ENCODE measurements at places on chromosomes 1 and 21.

- DNase-seq, result no peak
These were observed 25.5 kb downstream of the RGS18 start for GRCh38 chr1:192183788-192184187.

GRCh38 chr21:37987668-37988067 lies 71.4 kb upstream of the KCNJ6 start:
- DNase-seq, result no peak

GRCh38 chr1:46492871-46493270 lies 3.2 kb downstream of the DMBX1 start:
- no peak for DNase-seq

DNA sequence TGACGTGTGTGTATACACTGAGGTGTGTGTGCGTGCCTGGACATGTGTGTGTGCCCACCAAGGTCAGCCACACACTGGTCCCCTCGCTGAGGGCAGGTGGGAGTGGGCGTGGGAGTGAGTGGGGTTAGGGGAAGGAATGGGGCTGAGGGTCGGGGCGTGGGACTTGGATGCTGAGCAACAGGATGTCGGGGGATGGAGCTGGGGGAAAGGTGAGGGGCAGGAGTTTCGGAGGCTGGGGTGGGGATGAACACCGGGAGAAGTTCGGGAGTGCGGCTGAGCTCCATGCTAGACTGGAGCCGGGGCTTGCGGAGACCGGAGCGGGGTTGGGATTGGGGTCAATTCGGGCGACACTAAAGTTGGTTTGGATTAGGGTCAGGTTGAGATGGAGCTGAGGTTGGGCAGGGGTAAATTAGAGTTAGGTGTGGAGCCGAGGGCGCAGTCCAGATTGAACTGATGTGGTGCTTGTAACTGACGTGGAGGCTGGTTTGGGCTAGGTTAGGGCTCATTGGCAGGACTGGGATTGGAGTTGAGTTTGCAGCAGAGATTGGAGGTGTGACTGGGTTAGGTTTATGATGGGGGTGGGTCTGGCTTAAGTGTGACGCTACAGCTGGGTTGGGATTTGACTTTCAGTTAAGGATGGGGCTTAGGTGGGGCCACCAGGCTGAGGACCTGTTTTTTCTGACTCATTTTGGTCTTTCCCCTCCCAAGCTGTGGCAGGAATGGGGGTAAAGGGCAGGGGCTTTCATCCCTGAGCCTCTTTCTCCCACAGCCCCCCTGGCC lies 3.3 kb upstream of the GUCA2A start:
- no peak for DNase-seq

DNA sequence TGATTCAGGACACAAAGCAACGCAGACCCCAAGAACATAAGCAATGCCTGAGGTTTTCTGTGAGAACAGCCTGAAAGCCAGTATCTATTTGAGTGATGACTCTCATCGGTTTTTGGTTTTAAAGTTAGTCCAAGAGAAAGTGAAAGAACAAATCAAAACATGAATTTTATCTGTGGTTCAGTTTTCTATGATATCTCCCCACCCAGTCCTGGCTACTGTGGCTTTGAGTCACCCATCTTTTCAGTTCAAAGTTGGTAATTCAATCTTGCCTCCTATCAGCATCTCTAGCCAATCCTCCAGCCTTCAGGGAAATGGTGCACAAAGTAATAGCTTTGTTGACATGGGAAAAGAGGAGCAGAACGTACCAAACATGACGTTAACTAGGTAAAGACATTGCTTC lies 40.5 kb upstream of the KRTAP19-8 start:
- peak; percentile 24 for DNase-seq

DNA sequence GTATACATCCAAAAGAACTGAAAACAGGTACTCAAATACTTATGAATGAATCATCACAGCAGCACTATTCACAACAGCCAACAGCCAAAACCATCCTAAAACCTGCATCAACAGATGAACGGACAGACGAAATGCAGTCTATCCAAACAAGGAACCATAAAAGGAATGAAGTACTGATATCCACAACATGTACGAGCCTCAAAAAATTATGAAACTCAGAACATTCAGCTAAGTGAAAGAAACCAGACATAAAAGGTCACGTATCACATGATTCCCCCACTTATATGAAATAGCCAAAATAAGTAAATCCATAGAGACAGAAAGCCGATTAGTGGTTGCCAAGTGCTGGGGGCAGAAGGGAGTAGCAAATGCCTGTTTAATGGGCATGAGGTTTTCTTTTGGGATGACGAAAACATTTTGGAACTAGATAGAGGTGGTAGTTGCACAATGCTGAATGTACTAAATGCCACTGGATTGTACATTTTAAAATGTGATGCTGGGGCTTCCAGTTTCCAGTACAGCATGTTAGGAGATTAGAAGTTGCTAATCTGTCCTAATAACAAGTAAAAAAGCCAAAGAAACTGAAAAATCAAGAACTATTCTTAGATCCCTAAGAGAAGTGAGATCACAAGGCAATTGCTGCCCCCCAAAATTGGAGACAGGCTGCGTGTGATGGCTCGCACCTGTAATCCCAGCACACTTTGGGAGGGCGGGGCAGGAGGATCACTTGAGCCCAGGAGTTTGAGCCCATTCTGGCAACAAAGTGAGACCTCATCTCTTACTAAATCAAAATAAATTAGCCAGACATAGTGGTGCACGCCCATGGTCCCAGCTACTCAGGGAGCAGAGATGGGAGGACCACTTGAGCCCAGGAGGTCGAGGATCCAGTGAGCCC lies 25.3 kb downstream of the CLSTN1 start:
- no peak for DNase-seq

DNA sequence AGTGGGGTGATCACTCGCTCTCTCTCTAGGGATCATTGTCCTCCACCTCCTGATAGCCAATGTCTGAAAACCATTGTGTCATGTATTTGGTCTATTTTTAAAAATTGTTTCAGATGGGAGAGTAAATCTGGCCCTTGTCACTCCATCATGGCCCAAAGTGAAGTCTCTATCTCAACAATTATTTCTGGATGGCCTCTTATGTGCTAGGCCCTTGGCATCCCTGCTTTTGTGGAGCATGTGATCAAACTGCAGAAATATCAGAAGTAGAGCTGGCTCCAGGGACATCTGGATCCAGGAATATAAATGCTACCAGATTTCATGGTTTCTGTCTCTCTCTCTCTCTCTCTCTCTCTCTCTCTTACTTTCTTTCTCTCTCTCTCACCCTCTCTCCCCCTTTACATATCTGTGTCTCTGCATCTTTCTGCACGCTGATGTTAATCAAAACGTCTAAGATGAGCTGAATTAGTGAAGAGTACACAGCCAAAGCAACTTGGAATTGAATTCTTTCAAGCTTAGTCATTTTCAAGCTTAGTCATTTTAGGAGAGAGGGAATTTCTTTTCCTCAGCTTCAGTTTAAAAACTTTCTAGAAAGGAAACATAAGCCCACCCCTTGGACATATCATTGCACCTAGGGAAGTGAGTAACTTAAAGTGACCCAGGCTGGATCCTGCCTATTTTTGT lies 47.4 kb upstream of the DOCK7 start:
- no peak for DNase-seq

- peak; percentile 6 for DNase-seq
These were observed 55.0 kb downstream of the WNT9A start for GRCh38 chr1:227892489-227893299.

GRCh38 chr1:113904293-113904673 lies 316 bp downstream of the AP4B1 start:
- DNase-seq, result no peak

DNA sequence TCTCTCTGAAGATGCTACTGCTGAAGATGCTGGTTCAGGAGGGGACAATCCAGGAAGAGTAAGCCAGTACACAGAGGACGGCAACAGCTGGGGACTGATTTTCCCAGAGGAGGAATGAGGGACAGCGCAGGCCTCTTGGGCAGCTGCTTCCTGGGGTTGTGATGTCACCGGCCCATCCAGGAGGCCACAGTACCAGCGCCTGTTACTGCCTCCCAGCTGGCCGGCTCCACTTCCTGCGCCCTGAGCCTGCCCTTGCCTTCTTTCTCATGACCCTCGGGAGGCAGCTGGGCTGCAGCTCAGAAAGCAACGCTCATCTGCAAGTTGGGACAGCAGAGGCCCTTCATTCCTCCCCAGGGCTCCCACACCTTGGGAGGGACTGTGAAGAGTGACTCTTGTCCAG lies 21.9 kb upstream of the ID3 start:
- DNase-seq, result no peak

GRCh38 chr1:43936431-43937151 lies 3.0 kb downstream of the ARTN start:
- peak; percentile 25 for DNase-seq

DNA sequence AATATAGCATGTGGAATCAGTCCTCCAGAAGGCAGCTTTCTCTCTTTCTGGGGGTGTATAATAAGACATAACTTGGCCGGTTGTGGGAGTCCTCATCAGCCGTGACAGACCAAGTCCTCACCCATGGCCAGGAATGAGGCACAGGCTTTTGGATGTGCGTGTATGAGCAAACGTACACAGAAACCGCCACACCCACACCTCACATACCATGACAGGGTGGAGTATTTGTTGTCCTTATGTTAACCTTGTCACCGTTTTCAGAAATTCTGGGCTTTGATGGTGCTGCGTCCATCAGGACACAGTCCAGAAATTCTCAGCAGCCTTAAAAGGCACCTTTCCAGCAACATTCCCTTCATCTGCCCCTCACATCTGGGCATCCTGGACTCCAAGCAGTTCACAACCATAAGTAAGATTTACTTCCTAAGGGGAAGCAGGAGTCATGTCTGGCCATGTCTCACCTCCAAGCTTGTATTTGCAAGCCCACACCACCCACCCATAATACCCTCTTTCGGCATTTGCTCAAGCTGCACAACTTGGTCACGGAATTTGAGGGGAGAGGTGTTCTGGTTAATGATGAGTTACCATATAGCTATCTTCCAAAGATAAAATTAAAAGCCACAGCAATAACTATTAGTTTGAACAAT lies 12.4 kb downstream of the C1orf116 start:
- no peak for DNase-seq

GRCh38 chr1:18907021-18907916 lies 4.9 kb upstream of the ALDH4A1 start:
- peak; percentile 64 for DNase-seq

DNA sequence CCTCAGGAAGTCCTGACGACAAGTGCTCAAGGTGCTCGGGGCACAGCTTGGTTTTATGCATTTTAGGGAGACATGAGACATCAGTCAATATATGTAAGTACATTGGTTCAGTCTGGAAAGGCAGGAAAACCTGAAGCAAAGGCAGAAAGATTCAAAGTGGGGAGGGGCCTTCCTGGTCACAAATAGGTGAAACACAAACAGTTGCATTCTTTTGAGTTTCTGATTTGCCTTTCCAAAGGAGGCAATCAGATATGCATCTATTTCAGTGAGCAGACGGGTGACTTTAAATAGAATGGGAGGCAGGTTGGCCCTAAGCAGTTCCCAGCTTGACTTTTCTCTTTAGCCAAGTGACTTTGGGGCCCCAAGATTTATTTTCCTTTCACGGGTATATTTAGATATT lies 8.9 kb upstream of the RNF187 start:
- no peak for DNase-seq

- DNase-seq, result no peak
These were observed 34.7 kb upstream of the EXOSC10 start for GRCh38 chr1:11134251-11134897.

DNA sequence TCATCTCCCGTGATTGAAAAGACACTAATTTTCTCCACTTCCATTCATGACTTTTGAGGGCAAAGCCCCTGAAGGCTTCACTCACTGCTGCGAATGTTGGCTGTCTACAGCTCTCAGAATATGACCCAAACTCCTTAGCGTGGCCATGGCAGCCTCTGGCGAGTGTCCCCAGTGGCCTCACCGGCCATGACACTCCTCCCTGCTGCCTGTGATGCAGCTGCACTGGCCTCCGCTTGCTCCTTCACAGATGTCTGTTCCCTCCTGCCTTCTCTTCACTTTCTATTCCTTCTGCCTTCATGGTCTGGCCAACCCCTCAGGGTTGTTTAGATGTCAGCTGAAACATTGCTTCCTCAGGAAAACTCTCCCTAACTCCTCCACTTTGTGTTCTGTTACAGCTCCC lies 30.8 kb upstream of the PTPRF start:
- DNase-seq, result no peak

- no peak for DNase-seq
These were observed 218.3 kb upstream of the HOOK1 start for GRCh38 chr1:59596432-59596831.

DNA sequence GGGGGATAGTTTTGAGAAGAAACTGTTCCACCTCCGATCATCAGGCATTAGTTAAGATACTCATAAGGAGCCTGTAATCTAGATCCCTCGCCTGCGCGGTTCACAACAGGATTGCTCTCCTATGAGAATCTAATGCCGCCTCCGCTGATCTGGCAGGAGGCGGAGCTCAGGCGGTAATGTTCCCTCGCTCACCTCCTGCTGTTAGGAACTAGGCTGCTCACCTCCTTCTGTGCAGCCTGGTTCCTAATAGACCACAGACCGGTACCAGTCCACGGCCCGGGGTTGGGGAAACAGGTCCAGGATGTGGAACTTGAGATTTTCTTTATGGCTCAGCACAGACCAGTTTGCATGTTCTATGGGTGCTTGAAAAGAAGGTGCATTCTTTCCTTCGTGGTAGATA lies 27.2 kb upstream of the FAM3B start:
- DNase-seq, result no peak

- no peak for DNase-seq
These were observed 59.0 kb upstream of the TINAGL1 start for GRCh38 chr1:31517301-31517700.

DNA sequence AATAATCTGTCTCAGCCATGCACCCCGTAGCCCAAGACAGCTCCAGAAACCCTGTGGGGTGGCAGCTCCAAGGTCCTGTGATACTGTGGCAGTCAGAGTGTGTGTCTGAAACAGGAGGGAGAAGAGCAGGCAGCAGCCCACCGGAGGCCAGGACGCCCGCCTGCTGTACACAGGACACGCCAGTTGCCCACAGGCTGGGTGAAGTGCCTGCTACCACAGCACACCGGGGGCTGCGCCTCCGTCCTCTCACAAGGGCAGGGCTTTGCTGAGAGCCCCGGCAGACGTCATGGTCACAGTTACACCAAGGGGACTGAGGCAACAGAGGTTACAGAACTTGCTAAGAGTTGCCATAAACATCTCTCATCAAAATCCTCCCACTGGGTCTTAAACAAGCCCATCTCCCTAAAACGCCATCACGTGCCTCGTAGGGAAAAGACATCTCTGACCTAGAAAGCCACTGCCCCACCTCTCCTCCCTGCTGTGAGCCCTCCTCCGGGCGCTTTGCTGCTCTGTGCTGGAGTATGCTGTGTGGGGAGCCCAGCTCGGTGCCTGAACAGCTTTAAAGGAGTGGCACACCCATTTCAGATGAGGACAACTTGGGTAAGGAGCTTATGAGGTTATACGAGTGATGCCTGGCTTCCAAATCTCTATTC lies 5.3 kb downstream of the C1orf174 start:
- DNase-seq, result no peak

DNA sequence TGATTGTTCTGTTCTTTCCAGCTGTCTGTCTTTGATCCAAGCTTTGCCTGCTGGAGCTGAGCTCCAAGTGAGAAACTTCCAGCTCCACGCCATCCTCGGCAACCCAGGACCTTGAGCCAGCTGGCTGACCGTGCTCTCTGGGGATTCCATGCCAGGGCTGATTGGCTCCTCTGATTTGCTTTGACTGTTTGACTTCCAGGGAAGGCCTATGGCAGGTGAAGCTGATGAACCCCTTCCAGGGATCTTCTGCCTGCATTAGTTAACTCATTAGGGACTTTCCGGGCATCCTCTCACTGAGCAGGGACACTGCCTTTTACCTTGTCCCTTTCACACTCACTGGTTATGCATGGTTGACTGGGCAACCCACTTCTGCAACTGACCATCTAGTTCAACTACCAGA lies 406.1 kb downstream of the RPS6KC1 start:
- no peak for DNase-seq

- DNase-seq, result no peak
These were observed 39.6 kb upstream of the COL6A1 start for GRCh38 chr21:45941717-45942546.
